Keratinocyte (primary cell): ENCODE measurements at places on chromosomes 11 and 22. TPM values are rescaled to one million over a fixed set of nuclear protein-coding genes. Genes with fewer than 3 reads are reported as not detected.

Gene TMEM223
- 11.0 to 15.6 TPM (median 11.8 TPM) in 3 replicates for polyA plus RNA-seq

Gene SMCO4
- polyA plus RNA-seq = 1.5 to 3.8 TPM (median 1.9 TPM) in 3 replicates

Gene YDJC
- polyA plus RNA-seq = 18.2 to 31.8 TPM (median 22.3 TPM) in 3 replicates

Gene FUT4
- polyA plus RNA-seq = 0.33 to 0.77 TPM (median 0.39 TPM) in 3 replicates

Gene KCTD14
- 0.81 to 3.4 TPM (median 2.1 TPM) in 3 replicates for polyA plus RNA-seq

Gene GRAP2
- polyA plus RNA-seq = 0.04 TPM in 1 of 3 replicates, not detected in the others

Gene INPP5J
- polyA plus RNA-seq = 0.14 to 0.26 TPM (median 0.22 TPM) in 3 replicates

Gene SLC37A2
- 21.0 to 23.4 TPM (median 21.7 TPM) in 3 replicates for polyA plus RNA-seq

Gene LRRC56
- 0.14 to 0.44 TPM (median 0.28 TPM) in 3 replicates for polyA plus RNA-seq

Gene ZP1
- not detected in 3 replicates for polyA plus RNA-seq

Gene TREH
- polyA plus RNA-seq = not detected in 3 replicates

Gene RASGRP2
- 0.35 to 0.49 TPM (median 0.49 TPM) in 3 replicates for polyA plus RNA-seq

Gene APOBEC3G
- 4.7 to 11.3 TPM (median 7.8 TPM) in 3 replicates for polyA plus RNA-seq

Gene OR52I1
- not detected in 3 replicates for polyA plus RNA-seq

Gene CCDC15
- 0.77 to 2.0 TPM (median 1.4 TPM) in 3 replicates for polyA plus RNA-seq

Gene CRYBB2
- 0.09 to 0.89 TPM (median 0.55 TPM) in 3 replicates for polyA plus RNA-seq

Gene SLCO2B1
- 0.03 TPM in 1 of 3 replicates, not detected in the others for polyA plus RNA-seq

Gene OTOG
- not detected in 3 replicates for polyA plus RNA-seq

Gene B3GAT3
- polyA plus RNA-seq = 15.1 to 28.2 TPM (median 17.7 TPM) in 3 replicates

Gene OR5A2
- not detected in 3 replicates for polyA plus RNA-seq

Gene CALCA
- not detected in 3 replicates for polyA plus RNA-seq

Gene FOLR3
- 21.0 to 74.6 TPM (median 23.5 TPM) in 3 replicates for polyA plus RNA-seq

Gene GDPD4
- polyA plus RNA-seq = not detected in 3 replicates

Gene FAM76B
- polyA plus RNA-seq = 8.7 to 17.4 TPM (median 10.4 TPM) in 3 replicates

Gene SCN4B
- 6.3 to 10.8 TPM (median 7.7 TPM) in 3 replicates for polyA plus RNA-seq

Gene KRTAP5-10
- not detected in 3 replicates for polyA plus RNA-seq

Gene GAS2
- polyA plus RNA-seq = 0.62 to 0.96 TPM (median 0.64 TPM) in 3 replicates

Gene IGF2
- polyA plus RNA-seq = 0.01 TPM in 2 of 3 replicates, not detected in the other

Gene ETS1
- polyA plus RNA-seq = 24.0 to 57.0 TPM (median 41.0 TPM) in 3 replicates

Gene LARGE2
- polyA plus RNA-seq = 7.1 to 29.9 TPM (median 11.1 TPM) in 3 replicates

Gene INS
- polyA plus RNA-seq = not detected in 3 replicates

Gene TPBGL
- not detected in 3 replicates for polyA plus RNA-seq

Gene MED15
- polyA plus RNA-seq = 24.9 to 51.4 TPM (median 29.2 TPM) in 3 replicates

Gene MRPL21
- 85.8 to 120 TPM (median 115 TPM) in 3 replicates for polyA plus RNA-seq

Gene ACTN3
- not detected in 3 replicates for polyA plus RNA-seq

Gene LRRC51
- polyA plus RNA-seq = 4.2 to 6.7 TPM (median 5.2 TPM) in 3 replicates

Gene SLC6A5
- polyA plus RNA-seq = not detected in 3 replicates

Gene SERPING1
- 12.8 to 21.9 TPM (median 14.4 TPM) in 3 replicates for polyA plus RNA-seq

Gene SYT7
- 2.0 to 4.4 TPM (median 2.6 TPM) in 3 replicates for polyA plus RNA-seq

Gene GPR83
- 0.04 TPM in 2 of 3 replicates, not detected in the other for polyA plus RNA-seq

Gene MUC6
- not detected in 3 replicates for polyA plus RNA-seq
